Stromal cell of bone marrow (primary cell): ENCODE measurements at places on chromosomes 5 and 9.

- no peak for DNase-seq
Measured at GRCh38 chr9:122923947-122924346, 7.4 kb downstream of the ZBTB26 start.

DNA sequence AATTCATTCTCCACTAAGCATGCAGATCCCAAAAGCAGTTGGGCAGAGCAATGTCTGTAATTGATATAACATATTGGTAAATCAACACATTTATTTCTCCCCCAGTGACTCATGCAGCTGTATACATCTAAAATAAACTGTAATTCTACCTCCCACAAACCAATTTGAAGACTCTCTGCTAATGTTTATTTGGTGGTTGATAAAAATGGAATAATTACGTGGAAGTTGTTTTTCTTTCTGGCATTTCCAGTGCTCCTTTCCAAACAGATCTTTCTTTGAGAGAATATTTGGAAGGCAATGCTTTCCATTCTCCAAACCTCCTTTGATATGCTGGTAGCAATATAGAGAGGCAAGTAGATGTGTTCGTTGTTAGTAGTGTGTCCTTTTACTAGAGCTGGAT, 194.7 kb downstream of the CHSY3 start:
- no peak for DNase-seq

- no peak for DNase-seq
Measured at GRCh38 chr5:15959370-15960164, 220.0 kb downstream of the MARCHF11 start.

DNA sequence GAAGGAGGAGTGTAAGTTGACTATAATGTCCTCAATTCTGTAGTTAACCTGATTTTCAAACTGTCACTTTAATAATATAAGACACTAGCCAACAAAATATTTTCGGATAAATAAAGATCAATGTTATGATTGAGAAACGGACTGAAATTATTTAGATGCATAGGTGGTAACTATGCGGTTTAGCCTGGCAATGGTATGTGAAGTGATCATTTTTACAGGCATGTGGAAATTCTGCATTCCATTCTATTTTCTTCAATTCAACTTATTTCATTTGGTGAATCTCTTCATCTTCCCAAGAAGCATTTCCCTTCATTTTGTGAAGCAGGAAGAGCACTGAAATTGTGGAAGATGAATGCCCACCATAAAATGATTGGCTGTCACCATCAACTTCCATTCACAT, 1457.5 kb upstream of the CDH9 start:
- no peak for DNase-seq

DNA sequence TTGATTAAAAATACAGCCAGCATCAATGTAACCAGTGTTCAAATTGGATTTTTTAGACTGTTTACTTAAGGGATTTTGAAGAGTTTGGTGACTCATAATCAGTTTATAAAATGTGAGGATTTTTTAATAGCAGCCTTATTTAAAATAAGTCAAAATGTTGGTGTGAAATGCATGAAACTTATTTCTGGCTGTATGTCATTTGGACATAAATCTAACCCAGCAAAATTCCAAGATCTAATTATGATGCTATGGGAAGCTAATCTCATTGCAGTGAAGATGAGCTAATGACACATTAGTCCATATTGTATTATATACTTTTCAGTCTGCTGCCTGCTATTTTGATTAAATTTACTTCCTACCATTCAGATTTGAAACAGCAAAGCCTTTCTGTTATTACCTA, 140.3 kb downstream of the AOPEP start:
- no peak for DNase-seq
